DMS53 (cell line): ENCODE measurements at places on chromosomes 12 and 14.

DNA sequence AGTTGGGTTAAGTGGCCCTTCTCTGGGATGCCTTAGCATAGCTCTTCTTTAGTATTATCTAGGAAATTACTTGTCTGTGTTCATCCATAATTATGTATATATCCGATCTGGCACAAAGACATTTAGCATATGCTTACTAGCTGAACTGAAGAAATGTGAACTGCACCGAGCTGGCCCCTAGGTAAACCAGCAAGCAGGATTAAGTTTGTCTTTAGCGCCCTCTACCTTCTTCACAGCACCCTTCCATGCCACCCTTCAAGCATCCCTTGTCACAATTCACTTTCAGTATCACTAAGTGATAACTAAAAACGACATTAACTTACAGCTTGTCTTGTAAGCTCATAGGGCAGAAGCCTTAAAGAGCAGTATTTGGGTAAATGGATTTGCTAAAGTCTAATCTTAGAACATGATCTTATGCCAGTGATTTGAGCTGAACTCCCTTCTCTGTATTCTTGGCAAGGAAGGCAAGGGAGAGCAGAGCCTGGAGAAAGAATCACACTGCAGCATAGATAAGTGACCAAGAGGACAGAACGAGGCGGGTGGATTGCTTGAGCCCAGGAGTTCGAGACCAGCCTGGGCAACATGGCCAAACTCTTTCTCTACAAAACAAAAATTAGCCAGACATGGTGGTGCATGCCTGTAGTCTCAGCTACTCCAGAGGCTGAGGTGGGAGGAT, 2.6 kb upstream of the HAL start:
- DNase-seq, result peak; percentile 90

- DNase-seq, result peak; percentile 52
Observed at GRCh38 chr12:123131291-123131832, 19.5 kb downstream of the PITPNM2 start.

DNA sequence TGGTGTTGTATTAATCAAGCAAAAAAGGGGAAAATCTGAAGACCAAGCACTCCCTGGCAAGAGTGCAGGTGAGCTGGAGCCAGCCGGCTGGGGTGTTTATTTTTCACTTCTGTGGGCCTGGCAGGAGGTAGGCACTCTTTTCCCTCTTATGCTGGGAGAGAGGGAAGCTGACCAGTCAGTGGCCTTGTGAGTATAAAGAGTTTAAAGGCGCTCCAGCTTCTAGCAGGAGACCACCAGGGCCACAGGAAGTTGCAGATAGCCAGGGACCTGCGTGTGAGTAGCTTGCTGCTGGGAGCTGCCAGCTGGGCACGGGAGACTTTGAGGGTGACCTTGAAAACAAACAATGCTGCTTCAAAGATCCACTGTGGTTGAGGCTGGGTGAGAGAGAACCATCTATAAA, 217.4 kb upstream of the PWP1 start:
- peak; percentile 44 for DNase-seq

- no peak for DNase-seq
Observed at GRCh38 chr14:105857220-105857825, 330.9 kb downstream of the TMEM121 start.

DNA sequence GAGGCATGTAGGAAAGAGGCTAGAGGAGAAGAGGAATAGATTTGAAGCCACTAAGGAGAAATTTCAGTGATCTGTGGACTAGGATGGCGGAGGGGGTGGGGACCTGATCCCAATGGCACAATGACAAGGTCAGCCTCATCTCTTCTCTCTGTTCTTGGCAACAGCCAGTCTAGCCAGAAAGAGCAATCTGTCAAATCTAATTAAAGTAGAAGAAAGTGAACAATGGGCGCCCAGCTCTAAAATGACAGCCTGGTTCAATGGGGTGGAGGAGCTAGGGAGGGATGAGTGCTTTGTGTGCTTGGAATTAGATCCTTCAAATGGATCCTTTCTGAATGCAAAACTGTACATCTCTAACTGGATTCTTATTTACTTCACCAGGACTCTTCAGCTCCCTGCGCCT, 37.2 kb upstream of the TUBA1C start:
- DNase-seq, result no peak

- peak; percentile 85 for DNase-seq
Observed at GRCh38 chr12:113980537-113981337, 14.6 kb upstream of the RBM19 start.

DNA sequence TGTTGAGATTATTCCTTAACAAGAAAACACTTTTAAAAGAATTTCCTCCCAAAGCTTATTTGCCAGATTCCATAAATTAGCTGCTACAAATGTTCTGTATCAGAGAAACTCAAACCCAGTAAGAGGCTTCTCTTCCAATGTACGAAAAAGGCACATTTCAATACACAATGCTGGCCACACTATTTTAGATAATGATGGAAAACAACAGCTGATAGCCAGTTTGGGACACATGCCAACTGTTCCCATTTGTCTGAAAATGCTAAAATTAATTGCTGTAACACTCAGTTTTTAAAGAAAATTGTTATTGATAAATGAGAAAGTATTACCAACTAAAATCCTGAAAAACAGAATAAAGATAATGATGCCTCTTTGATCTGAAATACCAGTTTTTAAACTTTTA, 4.4 kb downstream of the CFL2 start:
- no peak for DNase-seq

GRCh38 chr12:125183187-125184067, 118.2 kb downstream of the AACS start:
- DNase-seq, result peak; percentile 78

GRCh38 chr14:33567731-33568130, 383.1 kb downstream of the EGLN3 start:
- no peak for DNase-seq

- no peak for DNase-seq
Observed at GRCh38 chr12:104669089-104669721, 212.5 kb downstream of the CHST11 start.

- DNase-seq, result no peak
Observed at GRCh38 chr12:32052212-32052713, 54.4 kb upstream of the BICD1 start.

DNA sequence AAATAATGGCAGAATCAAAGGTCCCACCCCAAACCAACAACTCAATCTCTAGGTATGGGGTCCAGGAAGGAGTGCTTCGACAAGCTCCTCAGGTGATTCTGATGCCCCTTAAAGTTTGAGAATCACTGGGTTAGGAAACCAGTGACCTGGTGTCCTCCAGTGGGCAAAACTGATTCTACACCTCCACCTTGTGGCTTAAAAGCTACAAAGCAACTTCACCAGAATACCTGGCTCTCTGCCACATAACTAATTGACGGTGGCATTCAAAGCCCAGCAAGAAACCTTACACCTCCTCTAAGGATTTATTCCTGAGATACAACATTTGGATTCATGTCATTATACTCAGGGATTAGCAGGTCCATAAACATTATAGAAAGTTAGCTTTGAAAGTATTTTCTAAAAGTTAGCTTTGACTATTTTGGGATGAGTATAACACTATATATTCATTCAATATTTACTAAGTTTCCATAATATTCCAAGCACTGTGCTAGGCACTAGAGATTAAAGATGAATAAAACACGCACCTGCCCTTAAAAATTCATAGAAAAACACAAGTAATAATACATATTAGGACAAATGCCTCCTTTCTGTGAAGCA, 45.4 kb downstream of the DCAF5 start:
- DNase-seq, result peak; percentile 74

GRCh38 chr14:89241257-89241656, 175.8 kb downstream of the FOXN3 start:
- DNase-seq, result no peak

DNA sequence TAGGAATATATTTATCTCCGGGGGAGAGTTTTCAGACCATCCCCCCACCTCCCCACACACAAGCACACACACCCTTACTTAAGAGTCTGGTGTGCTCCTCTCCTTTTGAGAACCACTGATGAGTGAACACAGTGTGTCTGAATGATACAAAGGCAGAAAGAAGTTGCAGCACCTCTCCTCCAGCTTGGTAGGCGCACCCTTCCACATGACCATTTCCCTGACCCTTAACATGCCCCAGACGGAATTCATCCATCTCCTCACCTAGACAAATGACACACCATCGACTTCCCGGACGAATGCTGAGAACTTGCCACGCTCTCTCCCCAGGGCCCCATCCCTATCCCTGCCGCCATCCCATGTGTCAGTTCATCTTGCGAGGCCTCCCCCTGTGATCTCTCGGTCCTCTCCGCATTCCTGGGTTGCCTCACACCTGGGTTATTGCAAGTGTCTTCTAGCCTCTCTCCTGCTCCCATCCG, 3.9 kb downstream of the TNFRSF1A start:
- DNase-seq, result no peak

DNA sequence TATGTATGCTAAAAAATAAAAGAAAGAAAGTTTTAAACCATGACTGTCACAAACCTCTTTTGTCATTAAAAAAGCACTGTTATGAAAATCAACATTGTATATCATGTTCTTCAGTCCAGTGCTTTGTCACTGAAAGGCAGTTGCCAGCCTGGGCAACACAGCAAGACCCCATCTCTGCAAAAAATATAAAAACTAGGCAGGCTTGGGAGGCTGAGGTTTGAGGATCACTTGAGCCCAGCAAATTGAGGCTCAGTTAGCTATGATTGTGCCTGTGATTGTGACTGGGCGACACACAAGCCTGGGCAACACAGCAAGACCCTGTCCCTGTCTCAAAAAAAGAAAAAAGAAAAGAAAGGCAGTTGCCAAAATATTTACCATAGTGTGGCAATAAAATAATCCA, 102.7 kb upstream of the NAP1L1 start:
- no peak for DNase-seq

GRCh38 chr12:125210104-125210755, 145.0 kb downstream of the AACS start:
- DNase-seq, result no peak

DNA sequence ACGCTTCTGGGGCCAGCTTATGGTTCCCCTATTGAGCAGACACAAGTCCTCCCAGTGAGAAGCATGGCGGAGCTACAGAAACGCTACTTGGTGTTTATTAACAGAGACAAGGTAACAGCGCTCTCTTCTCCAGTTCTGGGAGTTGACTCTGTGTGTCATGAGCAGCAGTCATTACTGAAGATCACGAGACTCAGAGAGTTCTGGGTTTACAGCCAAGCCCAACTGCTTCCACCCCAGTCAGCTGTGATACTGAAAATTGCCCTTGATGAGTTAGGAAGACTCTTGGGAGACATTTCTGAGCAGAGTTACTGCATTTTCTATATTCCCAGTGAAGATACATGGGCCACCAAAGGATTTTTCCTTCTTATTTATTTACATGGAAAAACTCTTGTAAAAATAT, 48.6 kb downstream of the CFAP251 start:
- no peak for DNase-seq

- peak; percentile 99 for DNase-seq
Observed at GRCh38 chr12:5442251-5443006, 10.5 kb downstream of the NTF3 start.

GRCh38 chr12:123532808-123533649, 490 bp downstream of the RILPL1 start:
- DNase-seq, result peak; percentile 68

DNA sequence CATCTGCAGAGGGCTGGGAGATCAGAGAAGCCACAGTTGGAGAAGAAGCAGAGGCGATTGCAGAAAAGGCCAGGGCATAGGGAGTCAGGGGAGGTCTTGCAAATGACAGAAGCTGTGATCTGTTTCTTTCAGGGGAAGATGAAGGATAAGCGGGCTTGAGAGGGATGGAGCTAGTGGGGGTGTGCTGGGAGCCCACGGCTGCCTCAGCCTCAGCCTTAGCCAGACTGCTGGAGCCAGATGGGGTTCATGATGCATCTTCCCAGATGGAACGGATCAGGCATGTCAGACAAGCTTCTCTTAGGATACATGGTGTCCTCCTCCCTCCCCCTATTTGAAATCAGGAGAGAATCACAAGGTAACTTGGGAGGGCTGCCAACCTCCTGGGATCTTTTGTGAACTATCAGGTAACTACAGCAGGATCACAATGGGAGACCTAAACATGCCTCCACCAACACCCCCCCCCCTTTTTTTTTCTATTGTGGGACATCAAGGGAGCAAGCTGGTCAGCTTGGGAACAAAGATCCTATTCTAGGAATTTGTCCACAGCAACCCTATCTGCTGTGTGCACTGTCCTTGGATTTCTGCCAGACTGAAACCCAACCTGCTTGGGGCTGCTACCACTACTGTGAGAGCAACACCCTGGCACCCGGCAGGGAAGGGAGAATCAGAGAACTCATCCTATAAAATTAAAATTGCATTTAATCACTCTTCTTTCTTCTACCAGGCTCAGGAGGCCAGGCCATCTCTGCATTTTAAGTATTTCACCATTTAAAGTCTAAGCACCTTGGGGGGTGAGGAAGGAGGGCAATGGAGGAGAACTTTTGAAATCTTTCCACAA, 10.7 kb upstream of the ATP2A2 start:
- peak; percentile 89 for DNase-seq

DNA sequence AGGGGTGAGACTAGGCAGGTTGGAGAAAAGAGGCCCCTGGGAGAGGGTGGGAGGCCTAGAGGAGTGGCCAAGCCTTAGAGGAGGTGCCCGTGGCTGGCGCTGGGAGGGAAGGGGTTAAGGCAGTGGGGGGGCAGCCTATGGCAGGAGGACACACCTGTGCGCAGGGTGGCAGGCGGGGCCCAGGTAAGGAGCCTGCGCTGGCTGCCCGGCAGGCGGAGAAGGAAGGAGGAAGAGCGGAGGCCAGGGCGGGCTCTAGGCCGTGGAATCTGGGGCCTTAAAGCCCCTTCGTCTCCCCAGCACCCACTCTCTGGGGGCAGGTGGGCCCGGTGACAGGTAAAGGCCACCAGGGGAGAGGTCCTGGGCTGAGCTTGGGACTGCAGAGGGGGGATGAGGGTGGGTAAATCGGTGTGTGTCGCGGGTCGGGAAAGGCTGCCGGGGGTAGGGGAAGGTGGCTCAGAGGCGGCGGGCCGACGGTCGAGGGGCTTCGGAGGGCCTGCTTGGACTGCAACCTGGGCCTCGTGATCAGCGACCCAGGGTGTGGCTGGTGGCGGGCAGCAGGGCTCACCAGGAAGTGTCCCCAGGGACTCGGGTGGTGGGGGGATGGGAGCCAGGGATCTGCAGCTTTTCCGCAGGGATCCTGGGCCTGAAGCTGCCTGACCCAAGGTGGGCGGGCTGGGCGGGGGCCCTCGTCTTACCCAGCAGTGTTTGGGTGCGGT, 7.3 kb downstream of the PHB2 start:
- DNase-seq, result peak; percentile 100

DNA sequence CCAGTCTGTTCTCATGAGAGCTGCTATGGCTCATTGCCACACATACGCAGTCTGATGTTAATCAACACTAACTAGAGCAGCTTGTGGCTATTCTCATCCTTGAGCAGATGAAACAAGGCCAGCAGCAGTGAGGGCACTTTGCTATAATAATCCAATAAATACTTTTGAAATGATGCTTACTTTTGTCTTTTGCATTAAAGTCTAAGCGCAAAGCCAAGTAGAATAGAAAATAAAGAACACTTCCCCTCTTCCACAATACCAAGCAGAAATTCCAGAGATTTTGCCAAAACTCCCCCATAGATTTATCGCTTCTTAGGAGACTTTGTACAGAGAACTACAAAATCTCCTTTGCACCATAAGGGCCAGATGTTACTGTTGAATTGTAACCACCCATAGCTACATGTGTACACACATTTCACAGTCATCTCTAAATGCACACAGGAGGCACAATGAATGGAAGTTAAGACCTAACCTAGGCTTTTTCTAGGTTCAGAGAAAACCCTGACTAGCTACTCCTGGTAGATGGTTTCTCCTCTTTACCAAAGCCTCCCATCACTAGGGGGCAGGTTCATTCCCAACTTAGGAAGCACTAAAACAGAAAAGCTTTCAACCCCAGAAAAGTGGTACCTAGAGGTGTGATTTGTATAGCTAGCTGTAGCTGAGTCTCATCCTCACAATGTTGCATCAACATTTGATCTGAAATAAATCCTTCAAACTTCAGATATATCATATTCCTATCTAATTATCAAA, 119.3 kb downstream of the HMGA2 start:
- DNase-seq, result no peak

- no peak for DNase-seq
Observed at GRCh38 chr12:49585477-49586459, 17.8 kb upstream of the MCRS1 start.
